ENCODE measurements at places on chromosomes 12 and 14.

- DNase-seq = peak; percentile 56
Measured at GRCh38 chr12:95215949-95216348, 1.3 kb downstream of the FGD6 start.

GRCh38 chr14:74614508-74615495, 2.8 kb upstream of the LTBP2 start:
- no peak for DNase-seq

DNA sequence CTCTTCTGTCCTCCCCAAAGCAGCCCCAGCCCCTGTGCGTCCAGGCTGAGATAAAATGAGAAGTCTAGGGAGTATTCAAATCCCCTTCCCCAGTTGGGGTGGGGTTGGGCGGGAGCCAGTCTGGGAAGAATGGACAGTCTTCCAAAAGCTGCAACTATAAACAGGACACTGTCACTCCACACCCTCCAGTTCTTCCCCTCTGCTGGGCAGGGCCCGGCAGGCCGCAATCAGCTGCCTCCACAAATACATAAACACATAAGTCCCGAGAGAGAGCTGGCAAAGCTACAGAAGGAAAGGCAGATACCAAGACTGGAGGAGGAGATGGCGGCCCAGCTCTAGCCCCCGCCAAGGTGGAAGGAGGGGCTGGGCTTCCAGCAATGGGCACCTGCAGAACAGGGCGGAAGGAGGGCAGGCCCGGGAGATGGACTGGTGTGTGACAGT, 12.7 kb downstream of the LTBP2 start:
- DNase-seq = no peak

DNA sequence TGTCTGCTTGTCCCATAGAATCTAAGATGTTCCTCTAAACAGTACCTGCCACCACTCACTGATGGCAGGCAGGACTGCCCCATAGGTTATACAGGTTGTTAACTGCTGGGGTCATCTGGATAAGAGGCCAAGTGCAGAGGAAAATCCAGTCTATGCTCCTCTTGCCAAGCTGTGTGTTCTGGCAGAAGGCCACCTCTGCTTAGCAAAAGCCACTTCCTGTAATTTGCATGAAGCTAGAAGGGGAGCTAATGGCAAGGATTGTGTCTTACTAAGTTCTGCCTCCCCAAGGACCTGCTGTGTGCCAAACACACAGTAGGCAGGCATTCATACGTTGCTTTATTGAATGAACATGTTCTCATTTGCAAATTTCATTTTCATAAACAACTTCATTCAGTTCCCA, 445.4 kb downstream of the BCL11B start:
- no peak for DNase-seq

DNA sequence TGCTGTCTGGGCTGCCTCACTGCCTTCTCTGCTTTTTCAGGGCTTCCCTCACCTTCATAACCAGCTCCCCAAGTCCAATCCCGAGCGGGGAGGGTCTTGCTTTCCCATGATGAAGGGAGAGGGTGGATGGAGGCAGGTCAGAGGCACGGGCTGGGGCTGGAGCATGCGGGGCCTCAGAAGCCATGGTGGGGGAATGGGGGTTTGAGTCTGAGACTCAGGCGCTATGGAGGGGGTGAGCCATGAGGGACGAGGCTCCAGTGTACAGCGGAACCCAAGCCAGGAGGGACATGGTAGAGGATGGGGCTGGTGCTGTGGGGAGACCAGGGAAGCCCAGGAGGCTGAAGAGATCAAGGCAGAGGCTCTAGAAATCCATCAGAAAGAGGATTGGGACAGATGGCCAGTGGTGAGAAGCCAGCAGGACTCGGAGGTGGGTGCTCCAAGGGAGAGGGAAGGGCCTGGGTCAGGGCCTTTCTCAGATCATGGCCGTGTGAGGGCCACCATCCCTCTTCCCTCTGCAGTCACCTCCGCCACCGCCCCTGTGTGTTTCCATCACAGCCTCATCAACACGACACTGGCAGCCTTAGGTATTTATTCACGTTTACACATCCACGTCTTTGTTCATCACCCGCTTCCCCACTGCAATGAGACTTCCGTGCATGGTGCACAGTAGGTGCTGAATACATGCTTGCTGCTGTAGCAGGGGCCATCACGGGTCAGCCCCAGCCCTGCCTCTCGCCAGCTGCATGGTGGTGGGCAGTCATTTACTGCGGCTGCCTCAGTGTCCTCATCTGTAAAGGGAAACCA, 144.7 kb downstream of the ADGRD1 start:
- no peak for DNase-seq

DNA sequence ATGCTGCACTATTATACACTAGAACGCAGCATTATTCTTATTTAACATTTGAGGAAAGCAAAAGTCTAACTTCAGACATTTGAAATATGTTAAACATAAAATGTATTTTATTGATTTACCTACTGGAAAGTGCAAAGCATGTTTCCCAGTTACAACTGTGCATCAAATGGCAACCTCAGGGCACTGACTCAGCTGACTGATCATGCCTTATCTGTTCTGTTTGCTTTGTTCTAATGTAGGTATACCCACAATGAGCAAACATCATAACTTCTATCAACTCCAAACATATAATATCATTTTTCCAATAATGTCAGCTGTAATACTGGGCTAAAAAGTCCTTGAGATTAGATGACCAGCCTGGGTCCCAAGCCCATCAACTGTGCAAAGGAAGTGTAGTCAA, 431.0 kb downstream of the FOXG1 start:
- DNase-seq = no peak

GRCh38 chr14:103880348-103881267, 33.2 kb upstream of the PPP1R13B start:
- DNase-seq = peak; percentile 38

GRCh38 chr12:75227132-75227531, 17.5 kb upstream of the KCNC2 start:
- DNase-seq = no peak

DNA sequence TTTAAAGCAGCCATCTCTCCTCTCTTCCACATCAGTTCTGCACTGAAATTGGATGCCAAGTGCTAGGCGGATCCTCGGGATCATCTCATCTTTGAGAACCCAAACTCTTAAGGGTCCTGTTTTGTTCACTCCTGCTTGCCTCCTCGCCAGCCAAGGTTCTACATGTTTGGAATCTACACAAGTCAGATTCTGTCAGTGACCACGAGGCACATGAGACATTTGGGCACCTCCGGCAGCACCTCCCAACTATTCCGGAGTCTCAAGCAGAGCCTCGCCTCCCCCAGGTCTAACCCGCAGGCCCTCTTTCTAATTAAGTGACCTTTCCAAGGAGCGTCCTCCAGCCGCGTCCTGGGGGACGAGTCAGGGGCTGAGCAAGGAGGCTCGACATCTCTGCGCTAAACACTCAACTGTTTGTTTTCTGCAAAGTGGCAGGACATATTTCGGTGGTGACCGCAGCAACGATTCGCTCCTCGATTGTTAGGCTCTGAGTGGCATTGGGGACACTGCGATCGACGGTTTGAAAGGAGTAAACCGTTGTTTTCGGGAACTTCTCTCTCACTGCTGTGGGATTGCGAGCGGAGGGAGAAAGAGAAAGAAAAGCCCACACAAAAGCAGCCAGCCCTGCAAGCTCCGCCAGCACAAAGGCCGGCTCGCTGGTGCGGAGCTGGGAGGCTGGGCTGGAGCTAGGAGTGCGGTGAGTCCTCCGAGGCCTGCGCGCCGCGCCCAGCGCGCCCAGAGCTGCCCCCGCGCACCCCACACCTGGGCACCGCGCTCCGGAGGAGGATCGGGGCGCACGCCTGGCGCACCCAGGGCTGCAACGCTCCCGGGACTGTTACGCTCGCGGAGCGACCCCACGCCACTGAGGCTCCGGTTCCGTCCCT, 640 bp downstream of the ARMH4 start:
- no peak for DNase-seq

GRCh38 chr12:130608132-130608531, 108.0 kb downstream of the RIMBP2 start:
- no peak for DNase-seq

DNA sequence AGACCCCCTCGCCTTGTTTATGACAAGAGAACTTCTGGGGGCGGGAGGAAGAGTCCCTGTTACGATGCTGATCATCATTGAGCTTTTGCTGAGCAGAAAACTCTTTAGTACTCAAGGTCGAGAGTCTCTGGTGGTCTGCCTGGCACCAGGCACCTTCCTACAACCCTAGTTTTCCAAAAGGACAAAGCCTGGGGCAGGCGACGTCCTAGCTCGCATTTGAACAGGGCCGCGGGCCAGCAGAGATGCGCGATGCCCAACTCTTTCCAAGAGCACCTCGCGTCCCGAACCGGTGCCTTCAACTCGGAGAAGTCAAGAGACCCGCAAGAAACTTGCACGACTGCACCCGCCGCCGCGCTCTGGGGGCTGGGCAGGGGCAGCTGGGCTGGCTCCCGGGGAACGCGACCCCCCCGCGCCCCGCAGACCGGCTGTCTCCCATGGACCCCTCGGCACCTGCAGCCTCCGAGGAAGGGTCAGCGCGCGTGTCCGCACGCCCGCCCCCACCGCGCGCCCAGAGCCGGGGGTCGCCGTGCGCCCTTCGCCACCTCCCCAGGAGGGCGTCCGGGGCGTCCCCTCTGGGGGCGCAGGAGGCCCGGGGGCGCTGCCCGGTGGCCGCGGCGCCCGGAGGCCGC, 377 bp upstream of the BCL7A start:
- DNase-seq = peak; percentile 25

All from Kasumi-1 (cell line).